ENCODE measurements at places on chromosomes 16 and 17.

DNA sequence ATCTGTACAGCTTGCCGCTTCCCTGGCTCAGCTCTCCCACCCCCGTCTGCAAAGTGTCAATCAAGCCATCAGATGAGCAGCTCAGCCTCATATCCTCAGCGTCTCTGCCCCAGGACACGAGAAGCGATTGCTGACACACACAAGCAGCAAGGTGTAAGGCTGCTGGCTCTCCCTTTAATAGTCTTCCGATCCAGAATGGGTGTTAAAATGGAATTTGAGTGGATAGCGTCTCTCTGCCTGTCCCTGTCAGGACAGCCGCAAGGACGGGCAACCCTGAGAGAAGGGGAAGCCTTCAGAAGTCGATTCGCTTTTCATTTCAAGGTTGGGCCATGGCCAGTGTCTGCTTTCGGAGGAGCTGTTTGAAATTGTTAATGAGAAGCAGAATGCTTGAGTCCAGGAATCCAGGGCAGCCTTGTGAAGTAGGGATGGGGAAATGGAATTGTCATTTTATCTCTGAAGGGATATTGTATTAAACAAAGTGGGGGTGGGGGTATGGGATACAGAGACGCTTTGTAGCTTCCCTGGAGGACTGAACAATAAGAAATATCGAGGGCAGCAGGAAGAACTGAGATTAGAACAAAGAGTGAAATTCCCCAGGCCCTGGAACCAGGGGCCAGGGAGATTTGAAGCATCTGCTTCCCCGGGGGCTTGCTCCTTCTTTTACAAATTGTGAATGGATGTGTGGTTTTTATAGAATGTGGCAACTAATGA is 4.7 kb upstream of the PIPOX start:
- no peak for DNase-seq

DNA sequence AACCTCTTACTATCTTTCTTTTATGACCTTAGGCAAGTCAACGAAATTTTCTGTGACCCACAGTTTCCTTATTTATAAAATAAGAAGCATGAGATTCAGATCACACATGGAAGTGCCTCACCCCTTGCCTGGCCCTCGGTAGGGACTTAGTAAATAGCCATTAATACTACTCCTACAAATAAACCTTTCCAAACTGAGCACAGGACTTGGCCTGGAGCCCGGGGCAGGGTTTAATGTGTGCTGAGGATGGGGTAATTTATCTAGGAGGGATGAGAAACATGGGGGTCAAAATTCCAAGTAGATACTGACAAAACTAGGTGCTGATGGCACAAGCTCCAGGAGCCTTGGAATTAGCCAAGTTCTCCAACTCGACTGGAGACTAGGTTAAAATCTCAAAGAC is 35.0 kb downstream of the PITPNC1 start:
- no peak for DNase-seq

GRCh38 chr16:71476457-71477124 is 12.5 kb downstream of the ZNF19 start:
- DNase-seq = no peak

- DNase-seq = no peak
These were observed 77.1 kb downstream of the USP31 start for GRCh38 chr16:23072084-23072599.

GRCh38 chr17:64534187-64534586 is 27.4 kb downstream of the CEP95 start:
- no peak for DNase-seq

DNA sequence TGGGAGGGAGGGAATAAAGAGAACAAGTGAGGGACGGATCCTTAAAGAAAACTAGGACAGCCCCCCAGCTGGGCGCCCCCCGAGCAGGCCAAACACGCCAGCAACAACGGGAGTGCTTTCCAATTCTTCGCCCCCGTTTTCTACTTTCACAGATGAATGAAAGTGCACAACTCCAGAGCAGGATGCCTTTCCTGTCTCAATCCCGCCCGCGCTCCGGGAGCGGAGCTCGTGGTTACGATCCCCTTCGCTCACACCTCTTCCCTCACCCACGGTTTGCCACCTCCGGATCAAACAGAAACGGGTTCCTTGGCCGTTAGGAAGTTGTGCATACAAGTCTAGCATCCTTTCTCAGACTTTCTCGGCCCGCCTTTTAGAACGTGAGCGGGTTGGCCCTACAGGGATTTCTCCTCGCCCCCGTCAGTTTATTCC is 680 bp downstream of the SKA2 start:
- DNase-seq = peak; percentile 15

DNA sequence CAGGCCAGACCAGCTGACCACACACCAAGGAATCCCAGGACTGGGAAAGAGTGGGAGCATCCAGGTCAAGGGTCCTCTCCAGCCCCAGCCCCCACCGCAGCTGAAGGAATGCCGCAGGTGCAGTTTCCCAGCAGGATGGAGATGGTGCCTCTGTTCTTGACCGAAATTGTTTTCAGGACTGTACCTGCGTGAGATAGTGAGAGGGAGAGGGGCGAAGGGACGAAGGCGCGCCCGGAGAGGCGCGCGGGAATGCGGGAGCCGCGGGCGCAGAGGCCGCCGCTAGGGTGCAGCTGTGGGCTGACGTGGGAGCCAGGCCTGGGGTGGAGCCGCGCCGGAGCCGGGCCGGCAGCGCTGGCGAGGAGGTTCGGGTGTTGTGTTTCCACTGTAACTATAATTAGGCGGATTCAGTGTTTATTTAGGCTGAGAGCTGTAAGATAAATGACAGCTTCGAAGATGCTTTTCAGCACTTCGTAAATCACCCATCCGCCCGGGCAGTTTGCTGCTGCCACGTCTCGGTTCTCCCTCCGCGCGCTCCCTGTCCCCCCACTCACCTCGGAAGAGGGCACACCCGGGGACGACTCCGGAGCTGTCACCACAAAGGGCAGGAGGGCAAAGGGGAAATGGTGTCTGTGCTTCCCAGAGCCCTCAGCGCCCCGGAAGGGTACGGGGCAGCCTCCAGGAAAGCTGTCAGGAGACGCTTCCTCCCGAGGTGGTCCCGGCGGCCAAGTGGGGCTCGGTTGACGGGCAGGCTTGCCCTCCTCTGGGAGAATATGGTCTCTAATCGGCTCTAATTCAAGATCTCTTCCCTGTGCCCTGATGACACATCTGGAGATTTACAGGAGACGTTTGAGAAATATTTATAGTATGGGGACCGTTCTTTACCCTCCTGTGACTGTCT is 38.2 kb downstream of the HOXB1 start:
- DNase-seq = peak; percentile 68

DNA sequence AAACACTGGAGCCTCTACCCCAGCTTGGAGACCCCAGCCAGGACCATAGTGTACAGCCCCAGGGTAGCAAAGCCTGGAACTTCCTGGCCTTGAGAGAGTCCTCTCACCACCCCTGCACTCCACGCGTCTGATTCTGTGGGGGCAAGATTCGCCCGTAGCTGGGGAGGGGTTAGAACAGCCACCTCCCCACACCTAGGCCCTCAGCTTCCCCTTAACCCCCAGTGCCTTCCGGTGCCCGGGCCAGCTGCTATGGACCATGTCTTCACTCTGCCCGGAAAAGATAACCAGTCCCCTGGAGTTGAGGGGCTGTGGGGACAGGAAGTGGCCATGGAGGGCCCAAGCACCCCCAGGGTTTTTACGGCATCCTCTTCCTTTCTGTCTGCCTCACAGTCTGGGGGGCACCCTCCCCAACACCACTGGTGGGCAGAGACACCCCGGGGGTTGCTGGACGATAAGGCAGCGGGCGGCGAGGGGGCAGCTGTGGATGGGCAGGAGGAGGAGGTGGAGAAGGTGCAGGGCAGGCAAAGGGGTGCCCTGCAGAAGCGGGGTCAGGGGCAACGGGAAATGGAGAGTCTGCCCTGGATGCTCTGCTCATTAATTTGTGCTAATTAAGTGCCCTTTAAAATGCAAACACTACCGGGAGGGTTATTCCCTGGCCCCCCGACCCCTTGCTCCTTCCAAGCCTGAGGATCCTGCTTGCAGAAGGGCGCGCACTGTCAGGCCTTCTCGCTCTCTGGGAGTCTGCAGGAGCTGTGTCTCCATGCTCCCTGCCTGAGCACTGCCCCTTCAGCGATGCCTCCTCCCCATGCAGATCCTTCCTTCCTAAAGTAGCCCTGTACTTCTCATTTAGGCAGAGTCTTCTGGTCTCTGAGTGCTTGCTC is 2.4 kb downstream of the PRSS27 start:
- DNase-seq = no peak

DNA sequence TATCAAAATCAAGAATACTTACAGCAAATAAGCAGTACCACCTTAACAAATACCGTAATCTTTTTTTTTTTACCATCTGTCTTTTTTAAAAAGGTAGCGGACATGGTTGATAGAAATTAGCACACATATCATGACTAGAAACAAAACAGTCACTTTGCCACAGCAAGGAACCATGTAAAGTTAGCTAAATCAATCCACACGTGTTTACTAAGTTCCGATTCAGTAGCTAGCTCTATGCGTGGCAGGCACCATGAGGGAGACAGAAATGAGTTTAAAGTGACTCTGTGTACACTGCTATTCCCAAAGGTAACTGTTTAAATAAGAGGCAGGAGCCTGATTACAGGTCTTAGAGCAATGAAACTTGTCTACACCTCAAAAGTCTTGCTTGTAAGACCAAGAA is 108.6 kb downstream of the XYLT1 start:
- no peak for DNase-seq

- no peak for DNase-seq
These were observed 1.3 kb downstream of the MAPK8IP3 start for GRCh38 chr16:1707193-1707790.

DNA sequence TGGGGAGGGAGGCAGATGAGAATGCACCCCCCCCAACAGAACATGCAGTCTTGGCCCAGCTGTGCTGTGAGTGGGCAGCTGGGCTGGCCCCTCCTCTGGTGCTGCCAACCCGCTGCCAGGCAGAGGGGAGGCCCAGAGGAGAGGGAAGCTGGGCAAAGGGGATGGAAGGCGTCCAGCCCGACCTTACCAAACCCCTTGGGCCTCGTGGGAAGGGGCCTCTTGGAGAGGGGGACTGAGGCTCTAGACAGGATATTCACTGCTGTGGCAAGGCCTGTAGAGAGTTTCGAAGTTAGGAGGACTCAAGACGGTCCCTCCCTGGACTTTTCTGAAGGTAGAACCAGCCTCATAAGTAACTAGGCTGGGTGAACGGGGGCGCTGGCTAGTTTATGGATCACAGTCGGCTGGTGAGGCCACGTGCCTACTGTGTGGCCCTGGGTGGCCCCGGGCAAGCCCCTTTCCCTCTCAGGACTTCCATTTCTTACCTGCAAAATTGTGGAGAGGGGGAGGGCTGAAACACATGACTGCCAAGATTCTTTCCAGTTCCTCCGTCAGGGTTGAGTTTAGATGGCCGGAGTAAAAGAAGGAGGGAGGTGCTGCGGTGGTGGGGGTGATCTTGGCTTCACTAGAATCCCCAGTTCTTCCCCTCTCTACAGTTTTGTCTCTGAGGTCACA is 857 bp upstream of the STAT5A start:
- peak; percentile 35 for DNase-seq

DNA sequence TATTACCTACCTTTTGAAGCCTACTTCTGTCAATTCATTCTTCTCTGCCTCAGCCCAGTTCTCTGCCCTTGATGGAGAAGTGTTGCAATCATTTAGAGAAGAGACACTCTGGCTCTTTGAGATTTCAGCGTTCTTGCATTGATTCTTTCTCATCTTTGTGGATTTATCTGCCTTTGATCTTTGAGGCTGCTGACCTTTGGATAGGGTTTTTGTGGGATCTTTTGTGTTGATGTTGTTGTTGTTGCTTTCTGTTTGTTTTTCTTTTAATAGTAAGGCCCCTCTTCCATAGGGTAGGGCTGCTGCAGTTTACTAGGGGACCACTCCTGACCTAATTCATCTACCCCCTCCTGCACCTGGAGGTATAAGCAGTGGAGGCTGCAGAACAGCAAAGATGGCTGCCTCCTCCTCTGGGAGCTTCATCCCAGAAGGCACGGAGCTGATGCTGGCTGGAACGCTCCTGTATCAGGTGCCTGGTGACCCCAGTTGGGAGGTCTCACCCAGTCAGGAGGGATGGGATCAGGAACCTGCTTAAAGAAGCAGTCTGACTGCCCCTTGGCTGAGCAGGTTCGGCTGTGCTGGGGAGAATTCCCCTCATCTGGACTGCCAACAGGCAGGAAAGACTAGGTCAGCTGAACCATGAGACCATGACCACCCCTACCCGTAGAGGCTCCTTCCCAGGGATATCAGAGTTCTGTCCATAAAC is 28.0 kb downstream of the NFATC3 start:
- DNase-seq = no peak

- DNase-seq = no peak
These were observed 931 bp upstream of the CPHXL start for GRCh38 chr16:75727221-75727620.

- no peak for DNase-seq
These were observed 948 bp downstream of the UTP18 start for GRCh38 chr17:51261024-51261963.

GRCh38 chr17:17537311-17538099 is 41.3 kb upstream of the RASD1 start:
- DNase-seq = no peak

- DNase-seq = no peak
These were observed 73.2 kb downstream of the NT5M start for GRCh38 chr17:17376362-17376761.

DNA sequence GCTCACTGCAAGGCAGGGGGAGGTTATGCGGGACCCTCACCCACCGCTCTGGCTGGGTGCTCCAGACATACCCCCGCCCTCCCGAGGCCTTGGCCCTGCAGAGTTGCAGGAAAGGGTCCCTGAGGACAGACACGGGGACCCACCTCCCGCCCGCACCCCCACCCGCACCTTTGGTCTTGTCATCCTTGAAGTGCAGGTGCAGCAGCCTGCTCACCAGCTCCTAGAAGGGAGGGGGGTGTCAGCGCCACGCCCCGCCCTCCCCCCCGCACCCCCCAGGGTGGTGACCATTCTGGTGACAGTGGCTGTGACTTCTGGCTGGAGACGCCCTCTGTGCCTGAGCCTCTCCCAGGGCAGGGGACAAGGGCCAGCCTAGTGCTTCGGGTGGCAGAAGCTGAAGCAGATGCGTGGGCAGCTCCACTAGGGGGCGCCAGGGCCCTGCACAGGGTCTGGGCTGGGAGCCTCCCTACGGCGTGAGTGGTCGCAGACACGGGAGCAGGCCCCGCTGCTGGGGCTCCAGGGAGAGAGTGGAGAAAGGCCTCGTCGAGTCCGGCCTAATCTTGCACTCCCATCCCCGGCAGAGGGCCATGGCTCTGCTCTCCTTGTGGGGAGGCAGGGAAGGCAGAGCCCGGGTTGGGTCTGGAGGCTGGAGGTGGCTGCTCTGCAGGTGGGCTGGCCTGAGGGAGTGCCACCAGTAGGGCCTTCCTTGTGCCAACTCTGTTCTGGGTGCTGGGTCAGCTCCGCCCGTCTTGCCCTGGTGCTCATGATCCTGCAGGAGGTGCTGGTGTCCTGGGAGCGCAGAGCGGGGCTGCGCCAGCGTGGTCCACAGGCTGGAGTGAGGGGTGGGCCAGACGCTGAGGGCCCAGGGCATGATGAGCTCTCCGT is 2.7 kb downstream of the CENPX start:
- peak; percentile 69 for DNase-seq

GRCh38 chr17:10031606-10032005 is 126.5 kb upstream of the RCVRN start:
- DNase-seq = no peak

GRCh38 chr17:488993-489757 is 136.6 kb upstream of the RPH3AL start:
- DNase-seq = peak; percentile 7

All from stimulated activated CD4-positive, alpha-beta T cell treated with anti-CD3 and anti-CD28 coated beads, Interleukin-1b, Interleukin-23, amount 100 ng/mL, for 4 hours (primary cell).